ENCODE measurements at places on chromosomes 5 and 9.

DNA sequence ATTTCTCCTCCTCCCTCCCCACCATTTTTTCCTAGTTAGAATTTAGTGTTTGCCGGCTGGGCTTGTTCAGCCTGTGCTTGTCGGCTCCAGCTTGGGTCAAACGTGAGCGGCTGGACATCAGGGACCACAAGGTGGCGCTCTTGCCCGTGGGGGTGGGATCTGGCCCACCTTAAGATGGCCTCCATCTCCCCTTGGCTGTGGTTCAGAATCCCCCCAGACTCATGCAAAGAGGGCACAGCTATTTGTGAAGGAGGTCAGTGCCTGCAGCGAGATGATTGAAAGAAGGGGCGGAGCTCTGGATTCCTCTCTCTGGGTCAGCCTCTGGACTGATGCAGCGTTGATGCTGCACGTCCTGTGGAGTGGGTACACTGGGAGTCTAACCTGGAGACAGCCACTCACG, 283.3 kb upstream of the TUT7 start:
- no peak for DNase-seq

DNA sequence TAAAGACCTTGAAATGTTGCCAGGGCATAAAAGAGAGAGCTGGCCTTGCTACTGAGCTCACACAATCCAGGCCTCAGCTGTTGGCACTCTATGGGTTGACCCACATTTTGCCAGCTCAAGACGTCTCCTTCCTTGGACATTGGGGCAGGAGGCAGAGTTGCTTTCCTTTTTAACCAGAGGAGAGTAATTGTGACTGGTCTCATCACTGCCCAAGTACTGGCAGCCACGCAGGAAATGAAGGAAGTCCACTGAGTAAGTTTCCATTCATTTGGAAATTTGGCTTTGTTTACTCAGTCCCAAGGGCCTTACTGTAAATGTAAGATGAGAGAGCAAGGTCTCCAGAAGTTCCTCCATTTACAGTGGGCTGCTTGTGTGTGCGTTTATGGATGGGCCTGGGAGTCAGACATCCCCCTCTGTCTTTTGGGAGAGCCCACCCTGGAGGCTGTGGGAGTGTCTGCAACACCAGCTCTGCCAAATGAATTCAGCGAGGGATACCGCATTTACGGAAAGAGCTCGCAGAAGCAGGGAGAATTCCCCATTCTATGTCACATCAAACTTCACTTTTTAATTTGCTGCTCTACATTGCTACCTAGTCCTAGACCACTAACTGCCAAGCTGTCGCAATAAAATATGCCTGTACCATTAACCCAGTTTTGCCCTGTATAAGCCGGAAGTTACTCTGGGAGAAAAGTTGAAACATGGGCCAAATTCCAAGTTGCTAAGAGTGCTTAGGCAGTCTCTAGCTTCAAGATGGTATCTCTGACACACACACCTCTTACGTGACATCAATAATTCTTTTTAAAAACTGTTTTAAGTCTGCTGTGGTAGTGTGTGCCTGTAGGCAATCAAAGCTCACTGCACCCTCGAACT, 24.5 kb upstream of the PDZD2 start:
- DNase-seq = no peak

DNA sequence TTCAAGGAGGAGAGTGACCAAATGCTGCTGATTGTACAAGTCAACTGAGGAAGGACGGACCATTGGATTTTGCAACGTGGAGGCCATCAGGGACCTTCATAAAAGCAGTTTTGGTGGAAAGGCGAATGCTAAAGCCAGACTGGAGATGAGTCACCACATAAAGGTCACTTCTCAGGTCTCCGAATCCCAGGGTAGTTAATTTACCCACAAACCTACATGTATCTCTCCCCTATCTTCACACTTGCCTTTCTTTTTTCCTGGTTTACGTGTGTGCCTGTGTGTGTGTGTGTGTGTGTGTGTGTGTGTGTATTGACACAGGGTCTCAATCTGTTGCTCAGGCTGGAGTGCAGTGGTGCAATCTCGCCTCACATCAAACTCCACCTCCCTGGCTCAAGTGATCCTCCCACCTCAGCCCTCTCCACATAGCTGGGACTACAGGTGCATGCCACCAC, 4.6 kb upstream of the CTNNA1 start:
- DNase-seq = no peak

- no peak for DNase-seq
These were observed 298.1 kb downstream of the NR3C1 start for GRCh38 chr5:143105216-143105905.

DNA sequence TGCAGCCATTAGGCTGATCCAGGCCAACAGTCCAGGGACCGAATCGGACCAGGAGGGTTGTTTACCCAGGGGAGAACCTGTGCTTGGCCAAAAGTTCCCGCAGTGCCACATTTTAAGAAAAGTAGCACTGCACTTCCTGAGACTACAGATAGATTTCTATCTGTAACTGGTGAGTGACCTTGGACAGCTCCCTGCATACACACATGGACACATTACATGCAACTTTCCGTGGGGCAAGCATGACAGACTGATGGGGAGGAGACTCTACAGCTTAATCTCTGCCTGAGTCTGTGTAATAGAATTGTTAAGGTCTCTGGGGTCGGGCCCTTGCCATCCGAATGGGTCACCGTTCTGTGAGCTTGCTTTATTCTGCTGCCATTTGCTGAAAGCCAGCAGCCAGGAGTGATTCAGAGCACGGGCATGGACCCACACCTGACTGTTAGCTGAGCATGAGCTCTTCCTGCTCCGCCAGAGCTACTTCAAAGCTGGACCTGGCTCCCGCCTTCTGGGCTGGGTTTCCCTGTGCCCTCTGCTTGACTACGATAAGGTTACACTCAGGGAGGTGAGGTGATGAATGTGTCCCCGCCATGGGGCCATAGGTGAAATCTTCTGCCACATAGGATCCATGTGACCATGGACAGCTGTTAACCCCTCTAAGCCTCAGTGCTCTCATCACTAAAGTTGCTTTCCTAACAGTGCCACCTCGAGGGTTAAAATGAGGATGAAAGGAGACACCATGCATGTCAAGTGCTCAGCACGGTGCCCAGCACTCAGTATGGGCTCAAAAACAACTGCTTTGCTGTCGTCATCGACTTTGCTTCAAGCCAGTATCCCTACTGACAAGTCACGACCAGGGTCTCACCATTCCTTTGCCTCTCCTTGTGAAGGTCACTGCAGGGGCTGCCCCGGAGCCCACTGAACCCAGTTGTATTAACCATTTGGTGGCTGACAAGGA, 200.0 kb downstream of the MELK start:
- DNase-seq = no peak

DNA sequence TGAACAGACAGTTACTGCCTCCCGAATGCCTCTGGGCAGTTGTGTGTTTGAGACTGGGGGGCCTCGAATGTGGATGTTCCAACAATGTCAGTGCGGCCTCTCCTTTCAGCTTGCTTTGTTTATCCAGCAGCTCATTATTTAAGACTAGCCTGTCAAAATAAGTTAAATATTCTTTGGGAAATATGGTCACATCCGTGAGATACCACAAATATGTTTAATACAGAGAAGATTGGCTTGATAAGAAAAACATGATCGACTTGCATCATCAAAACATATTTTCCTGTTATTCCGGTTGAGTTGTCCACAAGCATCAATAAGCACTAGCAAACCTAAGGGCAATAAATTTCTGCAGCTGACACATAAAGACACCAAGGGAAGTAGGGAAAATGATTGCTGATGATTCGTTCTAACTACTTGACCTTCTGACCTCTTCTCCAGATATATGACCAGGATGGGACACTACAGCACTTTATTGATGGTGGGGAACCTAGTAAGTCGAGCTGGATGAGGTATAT, 66.5 kb downstream of the PRDM6 start:
- no peak for DNase-seq

DNA sequence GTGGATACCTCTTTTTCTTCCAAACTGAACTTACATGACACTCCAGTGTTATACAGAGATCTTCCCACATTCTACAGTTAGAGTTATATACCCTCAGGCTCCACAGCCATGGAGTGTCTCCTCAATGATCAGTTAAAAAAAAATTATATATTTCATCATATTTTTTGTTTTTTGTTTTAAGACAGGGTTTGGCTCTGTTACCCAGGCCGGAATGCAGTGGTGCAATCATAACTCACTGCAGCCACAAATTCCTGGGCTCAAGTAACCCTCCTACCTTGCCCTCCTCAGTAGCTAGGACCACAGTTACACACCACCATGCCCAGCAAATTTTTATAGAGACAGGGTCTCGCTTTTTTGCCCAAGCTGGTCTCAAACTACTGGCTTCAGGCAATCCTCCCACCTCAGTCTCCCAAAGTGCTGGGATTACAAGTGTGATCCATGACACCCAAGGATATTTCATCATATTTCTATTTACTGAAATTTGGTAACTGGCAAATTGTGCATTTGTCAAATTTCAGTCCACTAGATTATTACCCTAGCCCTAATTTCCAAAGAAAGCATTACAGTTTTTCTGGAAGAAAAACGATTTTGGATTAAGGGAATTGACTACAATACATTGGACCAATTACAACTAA, 18.1 kb upstream of the SCAI start:
- DNase-seq = no peak

GRCh38 chr5:155480731-155481131, 467.2 kb downstream of the KIF4B start:
- no peak for DNase-seq

DNA sequence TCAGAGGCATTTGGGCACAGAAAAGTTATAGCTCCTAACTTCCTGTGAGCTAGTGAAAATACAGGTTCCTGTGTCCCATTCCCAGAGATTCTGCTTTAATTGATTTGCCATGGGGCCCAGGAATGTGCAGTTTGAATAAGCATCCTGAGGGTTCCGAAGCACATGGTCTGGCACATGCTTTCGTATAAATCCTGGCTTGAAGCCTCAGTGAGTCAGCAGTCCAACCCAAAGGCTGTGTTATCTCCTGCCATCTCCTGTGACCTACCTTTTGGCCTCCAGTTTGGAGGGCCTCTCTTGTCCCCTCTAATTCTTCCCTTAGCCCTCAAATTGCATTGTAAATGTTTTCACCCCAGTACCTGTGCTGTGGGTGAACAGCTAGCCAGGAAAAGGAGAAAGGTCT, 183.8 kb downstream of the NR3C1 start:
- no peak for DNase-seq

GRCh38 chr5:175640106-175640775, 17.6 kb upstream of the HRH2 start:
- no peak for DNase-seq

DNA sequence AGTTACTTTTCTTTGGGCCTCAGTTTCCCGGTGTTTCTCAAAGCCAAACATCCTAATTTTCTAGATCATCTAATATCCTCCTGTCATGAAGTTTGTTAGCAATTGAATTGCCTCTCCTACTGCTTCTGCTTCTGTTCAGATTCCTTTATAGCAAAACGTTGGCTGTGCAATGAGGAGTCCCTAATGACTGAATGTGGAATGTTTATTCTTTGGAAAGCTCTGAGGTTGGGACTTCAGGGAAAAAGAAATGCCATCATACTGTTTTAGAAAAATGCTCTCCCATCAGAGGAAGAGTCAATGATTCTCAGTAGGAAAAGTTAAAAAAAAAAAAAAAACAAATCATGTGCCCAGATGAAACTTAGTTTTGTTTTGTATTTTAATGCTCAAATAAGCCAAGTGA, 268.7 kb upstream of the PAPPA start:
- no peak for DNase-seq

GRCh38 chr5:135486131-135487036, 34.2 kb upstream of the TIFAB start:
- DNase-seq = no peak

DNA sequence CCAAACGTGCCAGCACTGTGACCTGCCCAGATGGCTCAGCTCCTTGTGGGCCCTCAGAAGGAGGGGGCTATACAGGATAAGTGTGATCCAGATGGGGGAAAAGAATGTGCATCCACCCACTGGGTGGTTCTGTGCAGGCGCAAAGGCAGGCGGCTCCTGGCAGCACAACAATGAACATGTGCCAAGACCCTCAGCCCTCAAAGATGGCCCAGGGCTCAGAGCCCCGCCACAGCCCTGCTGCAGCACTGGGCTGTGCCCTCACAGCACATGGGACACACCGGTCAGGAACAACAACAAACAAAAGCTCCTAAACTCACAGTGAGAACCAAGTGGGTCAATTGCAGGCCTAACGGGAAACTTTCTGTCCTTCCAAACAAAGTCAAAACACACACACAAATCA, 4.7 kb downstream of the SEMA4D start:
- no peak for DNase-seq

- no peak for DNase-seq
These were observed 10.6 kb downstream of the TMEM167A start for GRCh38 chr5:83066548-83067110.

DNA sequence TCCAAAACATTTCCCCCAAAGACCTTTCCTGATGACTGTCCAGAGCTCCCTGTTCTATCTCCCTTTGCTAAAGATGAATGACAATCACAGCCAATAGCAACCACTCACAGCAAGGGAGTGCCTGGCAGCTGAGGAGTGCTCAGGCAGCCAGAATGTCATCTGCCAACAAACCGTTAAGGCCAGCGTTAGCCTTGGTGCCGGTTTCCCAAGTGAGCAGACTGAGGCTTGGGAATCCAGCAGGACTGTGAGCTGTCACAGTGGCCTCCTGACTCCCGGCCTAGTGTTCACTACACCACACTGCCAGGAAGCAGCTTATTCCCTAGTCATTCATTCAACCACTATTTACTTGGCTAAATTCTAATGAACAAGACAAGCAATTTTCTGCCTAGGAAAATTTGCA, 24.7 kb downstream of the STK10 start:
- no peak for DNase-seq

DNA sequence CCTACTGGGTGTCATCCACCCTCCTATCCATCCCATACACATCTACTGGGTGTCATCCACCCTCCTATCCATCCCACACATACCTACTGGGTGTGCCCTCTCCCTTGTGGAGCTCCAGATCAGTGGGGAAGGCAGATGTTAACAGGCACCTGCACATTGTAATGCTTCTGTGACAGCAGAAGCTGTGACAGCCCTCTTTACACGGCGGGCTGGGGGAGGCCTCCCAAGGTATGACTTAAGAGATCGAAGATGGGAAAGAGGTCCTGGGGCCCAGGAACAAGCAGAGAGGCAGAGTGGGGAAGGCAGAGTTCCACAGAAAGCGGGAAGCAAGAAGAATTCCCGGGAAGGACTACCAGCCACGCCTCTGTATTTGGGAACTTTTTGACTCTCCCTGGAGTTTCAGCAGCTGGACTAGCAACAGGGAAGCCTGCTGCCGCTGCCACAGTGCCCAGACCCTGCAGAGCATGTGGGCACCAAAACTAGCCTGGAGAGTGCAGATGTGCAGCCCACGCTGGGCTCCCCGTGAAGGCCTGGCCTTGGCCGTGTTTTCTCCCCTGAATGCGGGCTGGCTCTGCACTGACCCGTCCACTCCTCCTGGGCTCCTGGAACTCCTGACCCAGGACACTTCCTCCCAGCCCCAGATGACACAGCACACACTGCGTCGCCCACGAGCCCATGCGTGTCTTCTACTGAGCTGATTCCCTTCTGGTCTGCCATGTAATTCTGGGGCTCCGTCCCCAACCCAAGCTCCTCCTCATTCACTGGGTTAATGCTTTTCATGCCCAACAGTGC, 9.3 kb downstream of the TOR1A start:
- no peak for DNase-seq

DNA sequence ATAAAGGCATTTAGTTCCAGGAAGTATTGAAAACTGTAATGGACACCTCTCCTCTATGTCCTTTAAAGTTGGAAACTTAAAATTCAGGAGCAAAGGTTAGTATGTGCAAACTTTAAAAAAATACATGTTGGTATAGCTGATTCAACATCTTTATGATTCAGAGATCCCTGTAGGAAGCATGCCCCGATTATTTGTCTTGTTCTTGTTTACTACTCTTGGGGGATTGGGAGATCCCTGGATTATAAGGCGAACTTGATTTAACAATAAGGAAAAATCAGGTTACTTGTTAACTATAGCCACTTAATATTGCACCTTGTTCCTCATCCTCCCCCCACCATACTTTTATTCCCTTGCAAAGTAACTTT, 1.7 kb downstream of the F2RL1 start:
- DNase-seq = no peak

All from HTR-8/SVneo (cell line).